Ammon's horn (tissue), 1 donor: ENCODE measurements at places on chromosomes 13 and 19.

DNA sequence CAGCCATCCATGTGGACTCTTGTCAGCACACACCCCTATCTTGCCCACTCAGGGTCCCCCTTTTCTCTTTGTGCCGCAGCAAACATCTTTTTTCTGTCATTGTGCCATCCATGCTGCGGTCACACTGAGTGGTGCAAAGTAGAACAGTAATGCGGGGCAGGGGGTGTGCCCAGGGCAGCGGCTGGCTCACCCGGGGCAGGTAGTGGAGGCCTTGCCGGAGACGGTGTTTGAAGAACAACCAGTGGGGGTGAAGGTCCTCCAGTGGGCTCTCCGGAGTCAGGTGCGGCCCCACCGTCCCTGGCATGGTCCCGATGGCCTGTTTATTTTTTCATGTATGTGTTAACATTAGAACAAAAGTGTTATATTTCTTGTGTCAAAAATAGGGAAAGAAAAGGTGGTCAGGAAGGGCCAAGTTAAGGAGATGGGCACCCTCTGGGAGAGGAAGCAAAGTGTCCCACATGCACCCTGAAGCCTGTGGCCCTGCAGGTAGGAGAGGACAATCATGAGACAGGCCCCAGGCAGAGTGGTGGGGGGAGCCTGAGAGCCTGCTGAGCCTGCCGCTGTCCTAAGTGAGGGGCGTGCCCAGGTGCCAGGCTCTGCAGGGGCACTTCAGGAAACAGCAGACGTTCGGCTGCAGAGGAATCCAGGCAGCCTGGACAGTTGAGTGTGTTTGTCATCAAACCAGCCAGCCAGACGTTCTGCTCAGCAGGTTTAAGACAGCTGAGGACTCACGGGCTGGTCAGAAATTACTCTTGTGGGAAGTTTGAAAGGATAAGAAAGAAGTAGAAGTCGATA, 12.3 kb downstream of the TSSK6 start:
- no peak for DNase-seq

DNA sequence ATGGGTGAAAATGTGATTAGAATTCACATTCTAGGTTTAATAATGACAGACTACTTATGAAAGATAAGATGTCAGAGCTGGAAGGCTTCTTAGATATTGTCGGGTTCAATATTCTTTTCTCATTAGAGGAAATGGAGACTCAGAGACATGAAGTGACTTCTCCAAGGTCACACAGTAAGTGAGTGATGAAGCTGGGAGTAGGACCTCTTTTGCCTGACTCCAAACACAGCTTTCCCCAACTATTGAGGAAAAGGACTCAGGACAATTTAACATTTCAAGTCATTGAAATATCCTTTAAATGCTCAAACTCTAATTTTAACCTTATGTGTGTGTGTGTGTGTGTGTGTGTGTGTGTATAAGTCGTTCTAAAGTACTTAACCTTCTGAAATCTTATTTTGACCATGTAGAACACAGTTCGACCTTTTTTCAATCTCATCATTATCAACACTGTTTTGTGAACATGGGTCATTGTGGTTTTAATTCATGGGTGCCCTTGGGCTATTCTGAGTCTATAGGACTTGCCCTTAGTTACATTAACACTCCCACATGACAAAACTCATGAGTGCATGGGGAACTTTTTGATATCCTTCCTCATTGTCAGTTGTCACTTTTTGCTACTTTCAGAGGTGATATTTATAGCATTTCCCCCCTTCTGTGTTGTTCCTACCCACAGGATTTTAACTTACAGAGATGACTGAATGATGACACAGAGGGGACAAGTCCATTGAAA, 53.0 kb downstream of the LRCH1 start:
- peak; percentile 33 for DNase-seq

- no peak for DNase-seq
Observed at GRCh38 chr13:109209526-109209925, 576.9 kb downstream of the IRS2 start.

DNA sequence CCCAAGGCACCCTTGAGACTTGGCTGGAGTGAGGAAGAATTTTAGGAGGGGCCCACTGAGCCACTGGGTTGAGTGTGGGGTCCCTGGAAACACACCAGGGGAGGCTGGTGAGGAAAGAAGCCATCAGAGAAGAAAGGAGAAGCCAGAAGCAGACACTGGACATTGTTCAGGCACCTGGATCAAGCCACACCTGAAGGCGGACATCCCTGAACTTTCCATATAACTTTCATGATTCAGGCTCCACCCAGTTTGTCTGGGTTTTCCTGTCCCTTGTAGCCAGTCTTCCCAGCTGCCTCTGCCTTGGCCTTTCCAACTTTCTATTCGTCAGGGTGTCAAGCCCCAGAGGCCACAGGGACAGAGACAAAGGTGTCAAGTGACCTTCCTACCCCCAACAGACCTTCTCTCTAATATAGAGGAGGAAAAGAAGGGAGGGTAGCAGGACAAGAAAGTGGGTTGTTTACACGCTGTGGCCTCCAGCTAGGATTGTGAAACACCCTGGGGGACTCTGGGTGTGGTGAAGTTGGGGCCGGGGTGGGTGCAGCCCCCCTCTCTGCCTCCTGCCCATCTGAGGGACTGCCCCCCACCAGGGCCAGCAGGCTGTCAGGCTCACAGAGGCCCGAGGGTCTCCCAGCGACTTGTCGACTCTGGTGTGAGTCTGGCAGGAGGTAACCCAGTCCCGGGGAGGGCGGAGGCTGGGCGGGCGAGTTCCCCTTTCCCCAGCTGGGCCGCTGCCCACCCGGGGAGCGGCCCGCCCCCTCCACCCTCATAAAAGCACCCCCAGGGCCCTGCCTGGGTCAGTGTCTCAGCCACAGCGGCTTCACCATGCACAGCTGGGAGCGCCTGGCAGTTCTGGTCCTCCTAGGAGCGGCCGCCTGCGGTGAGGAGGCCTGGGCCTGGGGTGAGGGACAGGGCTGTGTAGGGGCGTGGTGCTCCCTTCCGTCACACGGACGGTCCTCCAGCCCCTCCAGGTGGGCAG, at the start of gene CFD:
TSS of gene CFD (plus strand) at position 797 of the 976 bp plus-strand sequence. CDS start at position 823, 26 bp downstream.
- DNase-seq: peak; percentile 21

DNA sequence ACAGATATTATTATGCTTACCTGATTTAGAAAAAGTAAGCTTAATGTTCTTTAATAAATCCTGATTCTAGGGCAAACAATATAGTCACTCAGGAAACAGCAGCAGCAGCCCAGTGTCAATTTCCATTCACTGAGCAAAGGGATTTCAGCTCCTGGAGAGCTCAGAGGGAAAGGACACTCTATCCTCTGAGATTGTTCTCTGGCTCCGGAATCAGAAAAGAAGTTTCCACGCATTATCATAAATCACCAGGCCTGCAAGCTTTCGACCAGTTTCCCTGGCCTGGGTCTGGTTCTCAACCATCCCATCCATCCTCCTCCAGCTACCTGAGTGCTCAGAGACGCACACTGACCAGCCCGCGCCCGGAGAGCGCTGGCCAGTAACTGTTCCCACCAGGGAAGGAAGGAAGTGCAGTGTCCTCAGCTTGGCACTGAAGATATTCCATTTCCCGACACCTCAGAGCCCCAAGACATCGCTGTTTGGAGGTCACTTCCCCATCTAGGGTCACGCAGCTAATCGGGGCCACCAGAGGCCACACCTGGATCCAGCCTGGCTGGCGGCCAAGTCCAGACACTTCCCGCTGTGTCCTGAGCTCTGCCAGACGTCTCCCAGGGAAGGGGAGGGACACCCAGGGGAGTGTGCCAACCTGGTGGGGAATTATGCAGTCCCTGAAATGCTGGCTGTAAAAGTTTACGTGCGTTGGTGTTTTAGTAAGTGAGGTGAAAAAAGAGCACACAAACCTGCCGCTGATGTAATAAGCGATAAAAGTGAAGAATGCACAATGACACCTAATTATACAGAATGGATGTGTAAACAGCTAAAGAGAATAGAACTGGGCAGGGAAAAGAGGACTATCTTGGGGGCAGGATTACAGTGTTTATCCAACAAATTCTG, 29.1 kb downstream of the EPS15L1 start:
- DNase-seq: no peak

DNA sequence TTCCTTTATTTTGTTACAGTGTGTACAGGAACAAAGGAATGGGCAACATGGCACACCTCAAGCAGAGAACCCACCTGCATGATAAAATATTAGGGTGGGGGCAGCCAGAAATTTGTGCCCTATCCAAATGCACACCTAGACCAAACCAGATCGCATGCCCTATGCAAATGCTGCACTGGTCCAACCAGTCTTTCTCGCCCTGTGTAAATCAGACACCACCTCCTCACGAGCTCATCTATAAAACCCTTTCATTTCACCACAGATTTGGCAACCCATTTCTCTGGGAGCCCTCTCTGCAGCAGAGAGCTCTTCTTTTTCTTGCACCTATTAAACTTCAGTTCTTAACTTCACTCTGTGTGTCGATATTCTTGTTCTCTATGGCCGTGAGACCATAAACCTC, 1559.2 kb downstream of the SLITRK1 start:
- DNase-seq: no peak

GRCh38 chr19:42441049-42441445, 1.7 kb downstream of the CXCL17 start:
- no peak for DNase-seq

- peak; percentile 35 for DNase-seq
Observed at GRCh38 chr13:81779876-81780275, 1439.0 kb upstream of the SPRY2 start.

DNA sequence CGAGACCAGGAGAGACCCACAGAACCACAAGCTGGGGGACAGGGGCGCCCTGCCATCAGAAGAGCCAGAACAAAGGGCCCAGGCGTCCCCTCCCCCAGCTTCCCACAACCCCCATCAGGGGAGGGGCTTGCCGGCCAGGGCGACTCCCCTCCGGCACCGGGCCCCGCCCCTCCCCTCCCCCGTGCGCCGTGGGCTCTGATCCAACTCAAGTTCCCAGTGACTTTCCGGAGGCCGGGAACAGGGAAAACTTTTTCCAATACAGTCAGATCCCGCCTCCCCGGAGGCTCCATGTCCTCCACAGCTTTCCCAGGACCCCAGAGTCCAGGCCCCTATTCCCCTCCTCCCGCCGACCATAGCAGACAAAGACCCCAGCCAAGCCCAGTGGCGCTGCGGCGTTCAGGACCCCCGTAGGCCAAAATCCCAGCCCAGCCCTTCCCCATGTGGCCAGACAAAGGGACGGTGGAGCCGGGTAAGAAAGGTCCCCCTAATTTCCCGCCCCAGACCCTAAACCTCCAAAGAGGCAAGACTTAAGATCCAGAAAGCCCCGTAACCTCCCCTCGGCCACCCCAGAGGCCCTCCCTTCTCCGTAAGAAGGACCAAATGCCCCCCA, 673 bp downstream of the TEAD2 start:
- DNase-seq: no peak

- DNase-seq: no peak
Observed at GRCh38 chr19:40005691-40006272, 8.9 kb downstream of the ZNF546 start.

DNA sequence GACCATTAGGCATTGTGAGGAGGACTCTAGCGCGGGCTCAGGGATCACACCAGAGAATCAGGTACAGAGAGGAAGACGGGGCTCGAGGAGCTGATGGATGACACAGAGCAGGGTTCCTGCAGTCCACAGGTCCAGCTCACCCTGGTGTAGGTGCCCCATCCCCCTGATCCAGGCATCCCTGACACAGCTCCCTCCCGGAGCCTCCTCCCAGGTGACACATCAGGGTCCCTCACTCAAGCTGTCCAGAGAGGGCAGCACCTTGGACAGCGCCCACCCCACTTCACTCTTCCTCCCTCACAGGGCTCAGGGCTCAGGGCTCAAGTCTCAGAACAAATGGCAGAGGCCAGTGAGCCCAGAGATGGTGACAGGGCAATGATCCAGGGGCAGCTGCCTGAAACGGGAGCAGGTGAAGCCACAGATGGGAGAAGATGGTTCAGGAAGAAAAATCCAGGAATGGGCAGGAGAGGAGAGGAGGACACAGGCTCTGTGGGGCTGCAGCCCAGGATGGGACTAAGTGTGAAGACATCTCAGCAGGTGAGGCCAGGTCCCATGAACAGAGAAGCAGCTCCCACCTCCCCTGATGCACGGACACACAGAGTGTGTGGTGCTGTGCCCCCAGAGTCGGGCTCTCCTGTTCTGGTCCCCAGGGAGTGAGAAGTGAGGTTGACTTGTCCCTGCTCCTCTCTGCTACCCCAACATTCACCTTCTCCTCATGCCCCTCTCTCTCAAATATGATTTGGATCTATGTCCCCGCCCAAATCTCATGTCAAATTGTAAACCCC, 2.8 kb upstream of the CEACAM5 start:
- no peak for DNase-seq

DNA sequence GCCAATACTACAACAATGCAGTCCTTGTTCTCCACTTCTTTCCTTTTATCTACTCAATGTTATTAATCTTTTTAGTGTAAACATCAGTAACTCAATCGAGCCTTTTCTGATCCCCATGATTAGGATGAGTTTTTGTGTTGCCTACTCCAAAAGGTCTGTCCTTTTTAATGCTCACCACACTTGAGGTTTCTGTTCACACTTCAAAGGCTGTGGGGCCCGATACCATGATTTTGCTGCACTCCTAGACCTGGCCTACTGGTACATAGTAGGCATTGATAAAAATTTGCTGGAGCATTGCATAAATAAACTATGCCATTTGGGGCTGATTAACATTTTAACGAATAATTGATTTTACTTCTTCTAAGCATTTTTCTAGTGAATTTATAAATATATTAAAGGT, 125.4 kb upstream of the KLF12 start:
- no peak for DNase-seq

DNA sequence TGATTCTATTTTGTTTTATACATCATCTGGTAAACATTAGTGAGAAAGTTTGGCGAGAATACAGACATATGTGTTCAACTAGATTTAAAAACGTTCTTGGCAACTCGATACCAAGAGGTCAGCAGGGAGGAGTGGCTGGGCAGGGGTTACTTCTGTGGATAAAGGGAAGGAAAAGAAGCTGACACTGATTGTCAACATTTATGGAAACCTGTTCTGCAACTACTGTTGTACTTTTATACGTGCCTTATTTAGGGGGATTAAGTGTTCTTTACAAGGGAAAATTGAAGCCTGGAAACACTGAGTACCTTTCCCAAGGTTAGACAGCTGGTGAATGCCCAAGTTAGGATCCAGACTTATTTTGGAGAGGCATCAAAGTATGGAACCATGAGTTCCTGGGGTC, 65.0 kb downstream of the MTUS2 start:
- no peak for DNase-seq

DNA sequence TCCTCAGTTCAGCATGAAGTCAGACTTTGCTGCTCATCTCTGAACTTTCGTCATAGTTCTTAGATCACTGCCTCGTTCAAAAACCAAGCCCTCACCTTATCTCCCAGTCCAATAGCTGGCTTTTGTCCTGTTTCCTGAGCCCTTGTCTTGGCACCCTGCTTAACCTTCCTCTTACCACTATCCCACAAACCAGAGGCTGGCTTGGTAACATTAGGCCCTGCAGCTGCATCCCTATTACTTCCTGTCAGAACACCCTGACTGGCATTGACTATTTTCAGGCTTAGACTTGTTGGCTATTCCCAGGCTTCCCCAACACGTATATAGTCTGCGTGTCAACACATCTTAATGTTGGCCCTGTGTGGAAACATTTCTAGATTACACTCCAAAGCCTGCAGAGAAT, 172.4 kb downstream of the VWA8 start:
- no peak for DNase-seq

DNA sequence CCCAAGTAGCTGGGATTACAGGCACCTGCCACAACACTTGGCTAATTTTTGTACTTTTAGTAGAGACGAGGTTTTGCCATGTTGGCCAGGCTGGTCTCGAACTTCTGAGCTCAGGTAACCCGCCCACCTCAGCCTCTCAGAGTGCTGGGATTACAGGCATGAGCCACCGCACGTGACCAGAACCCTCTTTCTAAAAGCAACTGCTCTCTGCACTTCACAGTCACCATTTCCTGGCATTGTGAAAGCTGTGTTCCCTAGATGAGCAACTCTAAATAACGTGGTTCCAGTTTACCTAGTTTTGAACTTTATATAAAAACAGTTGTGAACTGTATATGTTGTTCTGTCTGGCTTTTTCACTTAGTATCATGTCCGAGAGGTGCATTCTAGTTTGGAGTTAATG, 152.9 kb downstream of the SIPA1L3 start:
- no peak for DNase-seq
